ENCODE measurements at places on chromosomes 5 and 9. TPM values are rescaled to one million over a fixed set of nuclear protein-coding genes. Genes with fewer than 3 reads are reported as not detected.

- DNase-seq: peak; percentile 51
Observed at GRCh38 chr9:106286249-106286648, 576.7 kb upstream of the ZNF462 start.

DNA sequence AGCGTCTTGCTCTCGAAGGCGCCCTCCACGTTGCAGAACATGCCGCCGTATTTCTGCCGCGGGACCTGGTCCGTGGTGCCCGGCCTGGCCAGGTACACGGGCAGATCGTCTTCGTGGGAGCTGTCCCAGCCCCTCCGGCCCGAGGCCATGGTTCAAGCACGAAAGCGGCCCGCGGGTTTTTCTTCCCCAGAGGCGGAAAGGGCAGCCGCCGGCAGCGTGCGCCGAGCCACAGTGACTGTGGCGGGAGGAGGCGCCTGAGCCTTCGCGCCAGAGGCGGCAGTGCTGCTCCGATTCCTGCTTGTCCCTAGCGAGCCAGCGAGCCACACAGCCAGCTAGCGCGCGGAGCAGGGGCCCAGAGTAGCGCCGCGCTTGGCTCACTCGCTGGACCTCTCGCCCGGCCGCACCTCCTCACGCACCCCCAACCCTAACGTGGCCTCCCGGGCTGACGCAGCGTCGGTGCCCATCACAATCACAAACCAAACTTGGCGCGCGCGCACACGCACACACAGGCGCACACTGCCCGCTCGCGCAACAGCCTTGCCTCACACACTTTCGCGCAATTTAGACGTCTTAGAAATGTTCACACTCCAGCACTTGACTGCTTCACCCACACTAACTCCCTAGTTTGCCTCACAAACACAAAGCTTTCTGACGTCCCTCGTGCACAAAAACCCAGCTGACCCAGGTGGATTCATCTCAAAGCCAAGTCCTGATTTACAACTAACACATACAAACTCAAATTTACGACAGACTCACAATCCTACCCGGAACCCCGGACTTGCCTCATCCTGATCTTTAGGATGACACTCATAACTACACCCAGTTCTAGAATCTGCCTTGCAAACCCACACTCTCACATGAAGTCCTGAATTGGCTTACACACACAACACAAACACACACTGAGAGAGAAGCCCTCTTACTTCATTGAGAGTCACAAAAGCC, at the start of gene DPYSL3:
TSS of gene DPYSL3 (minus strand) at position 359 of the 942 bp plus-strand sequence. CDS start at position 149, 210 bp downstream.
- DNase-seq: peak; percentile 87

DNA sequence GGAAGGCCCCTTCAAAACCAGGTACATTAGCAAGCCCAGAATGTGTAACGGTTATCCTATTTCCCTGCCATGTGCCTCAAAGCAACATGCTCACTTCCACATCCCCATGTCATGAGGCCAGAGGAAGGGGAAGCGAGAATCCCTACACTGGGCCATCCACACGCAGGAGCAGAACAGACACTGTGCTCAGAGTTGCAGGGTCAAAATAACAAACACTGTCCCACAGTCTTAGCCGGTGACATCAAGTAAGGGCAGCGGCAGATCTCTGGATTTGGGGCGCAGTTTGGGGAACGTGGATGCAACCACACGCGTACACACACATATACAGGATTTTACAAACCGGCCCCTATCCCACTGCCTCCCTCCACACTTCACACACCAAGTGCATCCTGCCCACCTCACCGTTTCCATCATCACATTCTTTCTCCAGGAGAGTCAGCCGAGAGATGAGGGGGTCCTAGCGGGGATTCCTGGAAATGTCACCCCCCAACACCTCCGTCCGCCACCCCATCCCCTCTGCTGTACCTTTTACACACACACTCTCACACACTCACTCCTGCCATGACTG, 776 bp downstream of the APBA1 start:
- DNase-seq: no peak

DNA sequence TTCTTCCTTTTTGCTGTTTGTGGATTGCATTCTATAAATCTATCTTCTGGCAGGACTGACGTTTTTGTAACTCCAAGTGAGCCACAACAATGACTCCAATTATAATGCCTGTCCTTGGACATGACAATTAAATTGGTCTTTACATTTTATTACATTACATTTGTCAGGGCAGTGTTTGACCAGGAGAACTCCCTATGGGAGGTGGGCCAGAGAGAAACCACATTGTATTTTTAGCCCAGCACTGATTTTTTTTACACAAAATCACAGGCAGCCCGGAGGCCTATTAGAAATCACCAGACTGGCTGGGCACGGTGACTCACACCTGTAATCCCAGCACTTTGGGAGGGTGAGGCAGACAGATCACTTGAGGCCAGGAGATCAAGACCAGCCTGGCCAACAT, 99.1 kb upstream of the SMC5 start:
- DNase-seq: no peak

DNA sequence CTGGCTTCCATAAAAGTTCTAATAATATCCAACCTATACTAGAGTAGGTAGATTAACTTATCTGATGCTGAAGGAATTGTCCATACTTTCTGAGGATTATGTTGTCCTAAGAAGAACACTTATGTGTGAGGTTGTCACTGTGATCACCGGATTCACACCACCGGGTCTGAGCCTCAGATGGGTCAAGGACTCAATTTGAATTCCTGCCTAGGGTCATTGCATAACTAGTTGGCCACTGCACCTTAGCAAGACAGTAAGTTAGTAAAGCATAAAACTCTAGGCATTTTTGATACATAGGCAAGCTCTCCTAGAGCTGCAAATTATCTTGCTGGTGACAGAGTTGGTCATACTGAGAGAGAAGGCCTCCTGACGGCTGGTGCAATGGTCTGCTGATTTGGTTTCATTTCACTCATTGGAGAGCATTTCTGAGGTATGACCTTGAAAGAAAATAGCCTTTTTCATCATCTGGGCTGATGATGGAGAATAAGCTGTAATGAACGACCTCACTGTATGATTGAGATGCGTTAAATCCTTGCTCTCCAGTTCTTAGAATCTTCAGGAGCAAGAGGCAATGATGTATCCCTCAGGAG, 72.0 kb upstream of the CKMT2 start:
- DNase-seq: no peak

GRCh38 chr9:134175808-134176598, 11.6 kb upstream of the RNU6ATAC start:
- DNase-seq: no peak

DNA sequence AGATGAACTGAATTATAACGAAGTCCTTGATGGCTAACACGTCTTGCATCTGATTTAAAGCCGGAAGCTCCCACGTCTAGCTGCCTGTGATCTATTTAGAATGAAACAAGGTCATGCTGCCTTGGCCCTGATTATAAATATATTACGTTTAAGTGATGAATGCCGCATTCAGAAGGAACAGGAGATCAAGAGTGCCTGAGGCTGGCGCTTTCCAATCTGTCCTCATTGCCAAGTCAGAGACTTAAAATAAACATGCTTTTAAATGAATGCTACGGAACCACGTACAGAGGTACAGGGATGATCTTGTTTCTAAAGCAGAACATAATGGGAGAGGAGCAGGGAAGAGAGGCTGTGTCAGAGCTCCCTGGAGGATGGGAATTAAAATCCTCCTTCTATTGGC, 292.8 kb downstream of the TLE1 start:
- DNase-seq: no peak

DNA sequence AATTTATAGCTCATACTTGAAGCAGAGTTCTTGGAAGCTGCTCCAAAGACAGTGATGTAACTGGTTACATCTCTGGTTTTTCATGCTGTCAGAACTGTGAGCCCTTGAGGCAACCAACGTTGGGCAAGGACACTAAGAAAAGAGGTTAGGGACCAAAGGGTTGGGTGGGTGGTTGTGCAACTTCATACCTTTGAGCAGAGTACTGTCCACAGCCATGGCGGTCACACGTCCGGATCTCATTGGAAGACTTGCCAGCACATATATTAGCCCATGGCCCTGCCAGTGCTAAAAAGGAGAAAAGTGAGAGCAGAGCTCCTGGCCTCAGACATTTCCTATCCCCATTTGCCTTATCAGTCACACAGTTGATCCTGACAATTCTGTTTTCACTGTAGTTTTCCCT, 2.1 kb downstream of the LECT2 start:
- no peak for DNase-seq

- DNase-seq: no peak
Observed at GRCh38 chr5:156675395-156675794, 174.7 kb upstream of the PPP1R2B start.

GRCh38 chr9:113577525-113578261, 114.2 kb downstream of the RGS3 start:
- DNase-seq: no peak

GRCh38 chr9:76103531-76104315, 213.2 kb downstream of the PCSK5 start:
- no peak for DNase-seq

DNA sequence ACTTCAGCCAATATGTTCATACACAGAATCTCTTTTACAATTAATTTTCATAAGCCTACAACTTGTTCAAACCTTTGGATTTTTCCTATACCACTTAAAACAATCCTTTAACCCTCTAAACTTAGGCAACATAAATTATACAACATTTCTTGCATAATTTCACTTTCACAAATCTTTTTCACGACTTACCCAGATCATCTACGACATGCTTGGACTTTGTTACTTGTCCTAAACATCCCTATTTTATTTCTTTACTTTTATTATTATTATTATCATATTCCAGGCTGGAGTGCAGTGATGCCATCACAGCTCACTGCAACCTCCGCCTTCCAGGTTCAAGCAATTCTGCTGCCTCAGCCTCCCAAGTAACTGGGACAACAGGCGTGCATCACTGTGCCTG, 68.0 kb downstream of the CACNA1B start:
- no peak for DNase-seq

DNA sequence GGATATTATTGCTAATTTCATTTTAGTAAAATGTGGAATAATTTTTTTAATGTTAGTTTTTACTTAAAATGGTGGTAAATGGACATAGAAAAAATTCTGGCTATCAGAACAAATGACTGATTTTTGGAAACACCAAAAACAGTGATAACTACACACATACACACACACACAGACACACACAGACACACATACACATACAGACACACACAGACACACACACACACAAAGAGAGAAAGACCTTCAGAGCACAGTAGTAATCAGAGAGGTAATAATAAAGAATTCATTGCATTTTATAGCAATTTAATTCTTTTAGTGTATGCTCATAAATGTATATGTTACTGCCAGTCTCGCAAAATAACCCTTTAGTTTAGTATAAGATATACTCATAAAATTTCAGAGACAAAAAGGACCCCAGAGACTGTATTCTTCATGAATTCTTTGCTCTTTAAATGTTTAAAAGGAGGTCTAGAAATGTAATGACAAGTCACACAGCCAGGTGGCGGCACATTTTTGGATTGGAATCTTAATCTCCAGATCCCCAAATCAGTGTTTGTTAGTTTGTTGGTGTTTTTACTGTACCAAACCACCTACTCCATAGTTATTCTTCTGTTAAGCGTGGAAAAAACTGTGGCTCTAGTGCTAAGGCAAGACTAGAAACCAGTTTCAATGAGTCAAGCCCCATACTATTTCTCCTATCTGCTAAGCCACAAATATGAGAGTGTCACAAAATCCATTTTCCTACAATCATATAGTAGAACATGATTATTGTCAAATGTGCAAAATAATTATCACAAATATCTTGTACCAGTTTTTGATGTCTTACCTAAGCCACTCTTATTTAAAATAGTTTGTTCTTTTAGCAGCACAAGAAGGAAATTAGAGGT, 109.9 kb downstream of the EDIL3 start:
- peak; percentile 42 for DNase-seq

DNA sequence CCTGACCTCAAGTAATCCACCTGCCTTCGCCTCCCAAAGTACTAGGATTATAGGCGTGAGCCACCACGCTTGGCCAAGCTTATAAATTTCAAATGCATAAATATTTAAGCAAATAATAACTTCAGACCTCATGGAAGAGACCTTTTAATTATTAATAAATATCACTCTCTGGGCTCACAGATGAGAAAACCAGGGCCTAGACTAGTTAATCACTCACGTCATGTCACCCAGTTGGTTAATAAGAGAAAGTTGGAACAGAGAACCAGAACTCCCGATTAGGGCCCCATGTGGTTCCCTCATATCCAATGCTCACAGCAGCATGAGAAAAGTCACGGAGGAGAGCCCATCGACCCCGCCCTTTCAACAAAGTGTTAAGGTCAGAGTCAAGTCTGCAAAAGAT, 79.3 kb downstream of the EPB41L4A start:
- DNase-seq: no peak

DNA sequence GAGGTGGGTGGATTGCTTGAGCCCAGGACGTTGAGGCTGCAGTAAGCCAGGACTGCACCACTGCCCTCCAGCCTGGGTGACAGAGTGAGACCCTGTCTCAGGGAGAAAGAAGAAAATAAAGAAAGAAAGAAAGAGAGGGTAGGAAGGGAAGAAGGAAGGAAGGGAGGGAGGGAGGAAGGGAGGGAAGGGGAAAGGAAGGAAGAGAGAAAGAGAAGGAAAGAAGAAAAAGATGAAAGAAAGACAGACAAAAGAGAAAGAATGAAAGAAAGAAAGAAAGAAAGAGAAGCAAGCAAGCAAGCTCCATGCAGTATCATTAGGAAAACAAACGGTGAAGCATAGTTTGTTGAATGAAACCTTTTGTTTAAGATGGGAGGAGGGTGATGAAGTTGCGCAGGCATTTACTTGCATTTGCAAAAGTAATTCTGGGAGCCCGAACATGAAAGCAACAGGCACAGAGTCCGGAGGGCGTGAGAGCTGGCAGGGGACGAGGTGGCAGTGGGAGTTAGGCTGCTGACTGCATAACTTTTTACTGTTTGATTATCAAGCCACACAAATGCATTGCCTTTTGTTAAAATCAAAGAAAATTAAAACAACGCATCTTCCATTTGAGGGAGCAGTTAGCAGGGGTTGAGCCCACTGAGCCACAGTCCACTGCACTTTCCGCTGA, 26.0 kb upstream of the CEP72 start:
- no peak for DNase-seq

DNA sequence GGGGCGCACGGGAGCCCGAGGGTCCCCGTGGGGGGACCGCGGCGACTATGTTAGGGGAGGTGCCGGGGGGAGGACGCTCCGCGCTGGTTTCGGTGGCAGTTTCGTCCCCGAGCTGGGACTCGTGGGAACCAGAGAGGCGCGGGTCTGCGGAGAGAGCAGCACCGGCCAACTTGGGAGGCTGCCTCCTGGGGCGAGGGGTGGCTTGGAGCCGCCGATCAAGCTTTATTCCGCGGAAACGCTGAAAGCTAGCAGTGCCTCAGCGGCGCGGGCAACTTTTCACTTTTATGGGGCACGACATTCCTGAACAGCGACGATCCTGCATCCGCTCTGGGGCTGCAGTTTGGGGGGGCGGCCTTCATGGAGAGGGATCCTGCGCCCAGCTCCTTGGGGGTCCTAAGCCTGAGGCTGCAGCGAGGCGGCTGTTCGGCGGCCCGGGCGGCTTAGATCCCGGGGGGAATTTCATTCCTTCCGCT, 369 bp downstream of the OCLN start:
- no peak for DNase-seq

Gene ANKRD34B
- not detected for total RNA-seq

Gene PLCXD3
- 2.2 TPM for total RNA-seq

Gene C9orf43
- 0.53 TPM for total RNA-seq

Gene IGFBPL1
- 4.0 TPM for total RNA-seq
